ENCODE measurements at places on chromosomes 11 and 22.

GRCh38 chr11:117121176-117121575 is 22.9 kb upstream of the PAFAH1B2 start:
- DNase-seq: no peak

- DNase-seq: no peak
Observed at GRCh38 chr11:107752949-107753822, 41.3 kb upstream of the SLN start.

GRCh38 chr22:23216461-23217170 is 36.3 kb downstream of the BCR start:
- no peak for DNase-seq

GRCh38 chr11:7604331-7604955 is 68.9 kb downstream of the CYB5R2 start:
- no peak for DNase-seq

GRCh38 chr22:49141761-49142160 is 685.9 kb downstream of the BRD1 start:
- no peak for DNase-seq

DNA sequence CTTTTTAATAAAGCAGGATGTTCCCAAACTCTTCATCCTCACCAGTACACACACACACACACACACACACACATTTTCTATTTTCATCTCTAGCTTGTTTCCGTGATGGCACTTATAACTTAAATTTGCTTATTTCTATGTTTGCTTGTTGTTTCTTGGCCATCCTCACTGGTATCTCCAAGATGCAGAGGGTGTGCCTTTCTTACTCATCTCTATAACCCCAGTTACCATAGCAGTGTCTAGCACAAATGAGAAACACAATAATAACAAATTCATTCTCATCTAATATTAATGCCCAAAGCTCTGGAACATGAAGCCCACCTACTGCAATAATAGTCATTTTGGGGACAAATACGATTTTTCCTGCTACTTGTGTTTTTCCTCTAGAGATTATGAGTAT is 156.3 kb downstream of the GRM5 start:
- no peak for DNase-seq

DNA sequence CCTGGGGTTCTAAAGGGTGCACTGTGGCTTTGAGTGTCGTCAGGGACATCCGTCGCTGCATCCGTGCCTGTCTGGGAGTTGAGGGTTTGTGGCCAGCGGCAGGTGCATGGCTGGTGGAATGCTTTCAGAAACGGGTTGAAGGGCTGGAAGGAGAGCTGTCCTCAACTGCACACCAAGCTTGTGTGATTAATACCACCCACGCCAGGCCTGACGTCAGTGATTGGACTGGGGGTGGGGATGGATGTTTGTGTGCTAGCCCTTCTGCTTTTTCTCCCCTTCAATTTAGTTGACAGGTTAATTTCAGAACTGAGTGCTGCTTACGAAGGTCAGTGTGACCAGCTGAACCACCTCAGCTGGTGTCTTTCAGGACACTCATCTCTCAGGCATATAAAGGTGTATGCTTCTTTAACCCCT is 3.2 kb upstream of the GAB2 start:
- no peak for DNase-seq

Measured in fibroblast of the conjunctiva (primary cell).